GM23248 (cell line): ENCODE measurements at places on chromosomes 4 and X. TPM values are rescaled to one million over a fixed set of nuclear protein-coding genes. Genes with fewer than 3 reads are reported as not detected.
A peak's percentile ranks its signal among the peaks of the same experiment; 100 is the strongest.

DNA sequence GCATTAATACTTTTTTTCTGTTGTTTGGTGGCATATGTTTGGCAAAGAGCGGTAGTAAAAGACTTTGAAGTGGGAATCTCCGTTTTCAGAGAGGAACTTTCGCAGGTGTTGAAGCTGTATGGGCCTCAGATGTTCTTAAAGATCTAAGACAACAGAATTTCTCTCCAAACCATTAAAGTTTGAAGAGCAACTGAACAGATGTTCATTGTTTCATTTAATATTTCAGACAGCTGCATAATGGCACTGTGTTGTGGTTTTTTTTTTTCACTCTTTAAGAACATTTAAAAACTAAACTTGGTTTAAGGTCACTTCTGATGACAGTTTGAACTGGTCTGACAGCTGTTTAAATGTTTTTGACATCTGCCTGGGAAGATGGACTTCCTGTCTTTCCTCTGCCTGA lies 882.7 kb upstream of the PCDH10 start:
- H3K27ac ChIP-seq: no peak overlapping the region
- DNase-seq: no peak
- H3K4me3 ChIP-seq: no peak overlapping the region
- H3K27me3 ChIP-seq: no peaks in the 10 kb centered on the region
- H3K36me3 ChIP-seq: no peaks in the 10 kb centered on the region

DNA sequence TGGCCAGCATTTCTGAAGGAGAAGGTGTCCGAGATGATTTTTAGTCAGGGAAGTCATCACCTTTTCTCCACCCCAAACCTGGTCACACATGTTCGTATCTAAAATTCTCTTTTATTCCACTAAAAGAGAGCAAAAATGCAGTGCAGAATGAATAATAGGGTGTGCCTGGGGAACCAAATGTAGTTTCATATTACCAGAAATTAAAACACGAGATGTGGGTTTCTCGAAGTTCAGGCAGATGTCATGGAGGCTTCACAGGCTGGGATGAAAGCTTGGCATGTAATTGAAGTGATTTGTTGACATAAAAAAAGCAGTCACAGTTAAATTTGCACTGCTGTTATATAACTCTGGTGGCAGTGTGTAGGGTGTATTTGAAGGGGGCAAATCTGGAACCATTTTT lies 165.5 kb upstream of the PDE5A start:
- no peaks in the 10 kb centered on the region for H3K36me3 ChIP-seq
- H3K27ac ChIP-seq: no peak overlapping the region
- no peak overlapping the region for H3K4me3 ChIP-seq
- no peak for DNase-seq
- peaks cover 30% of the 10 kb centered on the region for H3K27me3 ChIP-seq
- no peaks in the 10 kb centered on the region for H3K4me1 ChIP-seq

GRCh38 chr4:148025981-148026380 lies 294.1 kb downstream of the ARHGAP10 start:
- DNase-seq: peak; percentile 95
- peaks cover 35% of the 10 kb centered on the region for H3K4me1 ChIP-seq
- H3K27me3 ChIP-seq: no peaks in the 10 kb centered on the region
- H3K27ac ChIP-seq: peak overlapping the region; percentile 84
- no peaks in the 10 kb centered on the region for H3K36me3 ChIP-seq

DNA sequence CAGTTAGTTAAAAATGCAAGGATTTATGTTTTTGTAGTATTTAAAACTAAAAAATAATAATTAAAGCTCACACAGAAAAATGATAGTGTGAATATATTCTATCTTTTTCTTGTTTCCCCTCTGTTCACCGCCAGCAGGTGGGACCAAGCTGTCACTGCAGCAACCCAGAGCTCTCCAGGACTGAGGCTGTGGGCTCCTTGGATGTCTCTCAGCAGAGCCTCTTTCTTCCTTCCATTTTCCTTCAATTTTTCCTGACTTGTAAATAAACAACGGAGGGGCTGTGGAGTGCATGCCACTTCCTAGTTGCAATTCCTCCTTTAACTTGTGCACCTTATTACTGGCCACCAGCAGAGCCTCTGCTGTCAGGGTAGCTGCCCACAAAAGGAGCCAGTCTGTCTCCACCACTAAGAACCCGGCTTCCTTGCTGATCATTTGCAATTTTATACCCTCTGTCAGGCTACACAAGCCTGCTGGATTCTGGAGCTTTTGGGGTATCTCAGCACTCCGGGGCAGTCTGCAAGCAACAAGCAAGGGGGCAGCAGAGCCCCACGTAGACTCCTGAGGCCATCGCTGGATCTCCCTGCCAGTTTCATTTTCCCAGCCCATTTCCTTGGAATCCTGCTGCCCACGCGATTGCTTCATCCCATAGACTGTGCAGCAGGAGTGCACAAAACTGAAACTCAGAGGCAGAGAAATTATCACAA lies 1467.4 kb downstream of the C4orf33 start:
- DNase-seq: peak; percentile 36
- H3K27ac ChIP-seq: no peak overlapping the region
- H3K4me3 ChIP-seq: no peak overlapping the region; the same call in 1 of the 2 replicates
- no peaks in the 10 kb centered on the region for H3K4me1 ChIP-seq

DNA sequence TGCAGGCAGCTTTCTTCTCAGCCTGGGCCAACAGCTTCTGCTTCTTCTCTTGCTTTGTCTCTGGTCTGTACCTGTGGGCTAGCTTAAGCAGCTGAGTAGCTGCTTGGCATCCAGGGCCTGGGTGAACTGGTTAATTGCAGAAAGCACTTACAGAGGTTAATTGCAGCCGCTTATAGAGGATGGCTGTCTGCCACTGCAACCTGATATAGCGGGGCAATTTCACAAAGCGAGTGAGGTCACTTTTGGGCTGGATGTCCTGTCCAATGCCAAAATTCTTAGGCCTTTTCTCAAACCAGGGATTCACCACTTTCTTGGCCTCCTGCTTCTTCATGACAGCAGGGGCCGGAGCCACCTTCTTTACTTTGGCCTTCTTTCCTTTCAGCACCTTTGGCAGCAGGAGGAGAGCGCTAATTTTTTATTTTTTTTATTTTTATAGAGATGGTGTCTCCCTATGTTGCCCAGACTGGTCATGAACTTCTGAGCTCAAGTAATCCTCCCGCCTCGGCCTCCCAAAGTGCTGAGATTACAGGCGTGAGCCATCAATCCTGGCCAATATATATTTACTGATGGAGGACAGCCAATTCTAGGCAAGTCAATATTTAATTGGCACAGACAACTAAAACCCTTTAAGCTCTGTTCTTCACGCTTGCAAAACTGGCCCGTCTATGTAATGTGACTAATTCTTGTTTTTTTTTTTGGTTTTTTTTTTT lies 61.0 kb downstream of the ENOPH1 start:
- H3K4me3 ChIP-seq: no peak overlapping the region
- H3K27ac ChIP-seq: no peak overlapping the region
- H3K27me3 ChIP-seq: no peaks in the 10 kb centered on the region
- H3K4me1 ChIP-seq: peaks cover 17% of the 10 kb centered on the region
- no peaks in the 10 kb centered on the region for H3K36me3 ChIP-seq
- no peak for DNase-seq

GRCh38 chrX:136880003-136880451 lies 498 bp downstream of the RBMX start:
- 0 out of 2 replicates have a peak, but pooled peaks cover 4% of the 10 kb centered on the region for H3K4me1 ChIP-seq
- peak overlapping the region; percentile 90 for H3K27ac ChIP-seq
- DNase-seq: peak; percentile 54
- H3K36me3 ChIP-seq: peaks cover 24% of the 10 kb centered on the region; the same call in 1 of the 2 replicates
- H3K4me3 ChIP-seq: peak overlapping the region; percentile 85
- H3K27me3 ChIP-seq: no peaks in the 10 kb centered on the region

GRCh38 chr4:24843096-24843495 lies 47.7 kb downstream of the SOD3 start:
- no peaks in the 10 kb centered on the region for H3K4me1 ChIP-seq
- DNase-seq: no peak
- 0 out of 2 replicates have a peak, but pooled peaks cover 2% of the 10 kb centered on the region for H3K36me3 ChIP-seq
- H3K4me3 ChIP-seq: no peak overlapping the region
- H3K27ac ChIP-seq: no peak overlapping the region

DNA sequence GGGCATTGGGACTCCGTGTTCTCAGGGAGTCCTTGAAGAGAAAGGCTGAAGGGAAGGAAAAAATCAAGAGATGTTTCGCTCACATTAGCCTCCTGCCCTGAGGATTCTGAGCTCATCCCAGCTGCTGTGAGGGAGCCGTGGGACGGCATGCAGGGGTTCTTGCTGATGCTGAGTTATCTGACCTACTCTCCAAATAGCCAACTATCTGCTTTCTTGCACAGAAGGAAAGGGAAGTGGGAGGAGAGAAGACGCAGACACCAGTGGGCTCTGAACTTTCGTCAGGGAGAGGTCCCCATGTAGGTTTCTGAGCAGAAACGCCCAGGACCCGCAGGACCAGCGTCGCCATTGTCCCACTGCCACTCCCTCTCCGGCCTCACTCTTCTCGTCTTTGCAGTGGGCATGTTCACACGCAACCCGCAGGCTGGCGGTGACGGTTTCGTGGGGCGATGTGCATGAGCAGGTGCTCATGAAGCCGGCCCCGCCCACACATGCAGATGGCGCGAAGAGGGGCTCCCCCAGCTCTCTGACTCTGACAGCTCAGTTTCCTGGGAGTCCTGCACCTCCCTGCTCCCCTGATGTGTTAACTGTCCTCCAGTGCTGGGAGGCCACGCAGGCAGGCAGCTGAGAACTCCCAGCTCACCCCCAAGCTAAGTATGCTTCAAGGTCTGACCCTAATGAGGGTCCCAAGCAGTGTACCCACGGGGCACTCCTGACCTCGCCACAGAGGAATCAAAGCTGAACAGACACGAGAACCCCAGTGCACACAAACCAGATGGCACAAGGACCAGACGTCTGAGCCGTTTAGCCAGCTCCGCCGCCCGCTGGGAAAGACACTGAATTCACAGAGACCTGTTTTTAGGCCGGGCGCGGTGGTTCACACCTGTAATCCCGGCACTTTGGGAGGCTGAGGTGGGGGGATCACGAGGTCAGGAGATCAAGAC lies 13.6 kb upstream of the ABLIM2 start:
- H3K27ac ChIP-seq: no peak overlapping the region
- no peak for DNase-seq
- no peak overlapping the region for H3K4me3 ChIP-seq
- H3K4me1 ChIP-seq: no peaks in the 10 kb centered on the region
- no peaks in the 10 kb centered on the region for H3K36me3 ChIP-seq
- H3K27me3 ChIP-seq: peaks cover 18% of the 10 kb centered on the region; the same call in 1 of the 2 replicates

GRCh38 chrX:27548624-27549023 lies 41.5 kb upstream of the DCAF8L2 start:
- H3K36me3 ChIP-seq: no peaks in the 10 kb centered on the region
- no peaks in the 10 kb centered on the region for H3K27me3 ChIP-seq
- H3K27ac ChIP-seq: no peak overlapping the region
- DNase-seq: no peak

DNA sequence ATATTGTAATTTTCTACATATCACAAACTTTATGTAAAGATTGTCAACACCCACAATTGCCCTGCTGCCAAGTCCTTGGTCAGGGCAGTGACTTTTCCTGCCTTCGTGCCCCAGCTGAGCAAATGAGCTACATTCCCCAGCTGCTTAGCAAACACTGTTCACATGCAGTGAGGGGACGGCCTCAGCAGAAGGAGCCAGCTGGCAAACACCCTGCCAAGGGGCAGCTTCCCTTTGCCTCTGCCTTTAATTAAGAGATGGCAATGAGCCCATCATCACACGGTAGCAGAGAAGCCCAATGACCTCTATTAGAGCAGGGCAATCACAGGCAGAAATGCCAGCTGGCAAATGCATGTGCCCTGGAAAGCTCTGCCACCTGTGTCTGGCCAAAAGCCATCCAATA lies 253.4 kb downstream of the EPHA5 start:
- no peaks in the 10 kb centered on the region for H3K27me3 ChIP-seq
- no peak overlapping the region for H3K27ac ChIP-seq
- no peaks in the 10 kb centered on the region for H3K4me1 ChIP-seq
- DNase-seq: no peak

GRCh38 chrX:66553973-66554372 lies 84.9 kb downstream of the EDA2R start:
- H3K27me3 ChIP-seq: no peaks in the 10 kb centered on the region
- H3K36me3 ChIP-seq: no peaks in the 10 kb centered on the region
- DNase-seq: no peak
- H3K4me1 ChIP-seq: no peaks in the 10 kb centered on the region
- no peak overlapping the region for H3K27ac ChIP-seq

The WDFY3 gene
- total RNA-seq: 38.7 and 45.6 TPM in 2 replicates

The BEX4 gene
- 0.54 and 2.4 TPM in 2 replicates for total RNA-seq

The SAGE1 gene
- total RNA-seq: not detected in 2 replicates

The TMSB15C gene
- 1.8 and 4.1 TPM in 2 replicates for total RNA-seq

The MMGT1 gene
- 28.6 and 30.6 TPM in 2 replicates for total RNA-seq

The ARSJ gene
- total RNA-seq: 31.7 and 32.2 TPM in 2 replicates

The RNF175 gene
- total RNA-seq: not detected in 2 replicates

The IGFBP7 gene
- 949 and 951 TPM in 2 replicates for total RNA-seq

The PNMA5 gene
- not detected in 2 replicates for total RNA-seq
